ENCODE measurements at places on chromosomes 2 and 18.

DNA sequence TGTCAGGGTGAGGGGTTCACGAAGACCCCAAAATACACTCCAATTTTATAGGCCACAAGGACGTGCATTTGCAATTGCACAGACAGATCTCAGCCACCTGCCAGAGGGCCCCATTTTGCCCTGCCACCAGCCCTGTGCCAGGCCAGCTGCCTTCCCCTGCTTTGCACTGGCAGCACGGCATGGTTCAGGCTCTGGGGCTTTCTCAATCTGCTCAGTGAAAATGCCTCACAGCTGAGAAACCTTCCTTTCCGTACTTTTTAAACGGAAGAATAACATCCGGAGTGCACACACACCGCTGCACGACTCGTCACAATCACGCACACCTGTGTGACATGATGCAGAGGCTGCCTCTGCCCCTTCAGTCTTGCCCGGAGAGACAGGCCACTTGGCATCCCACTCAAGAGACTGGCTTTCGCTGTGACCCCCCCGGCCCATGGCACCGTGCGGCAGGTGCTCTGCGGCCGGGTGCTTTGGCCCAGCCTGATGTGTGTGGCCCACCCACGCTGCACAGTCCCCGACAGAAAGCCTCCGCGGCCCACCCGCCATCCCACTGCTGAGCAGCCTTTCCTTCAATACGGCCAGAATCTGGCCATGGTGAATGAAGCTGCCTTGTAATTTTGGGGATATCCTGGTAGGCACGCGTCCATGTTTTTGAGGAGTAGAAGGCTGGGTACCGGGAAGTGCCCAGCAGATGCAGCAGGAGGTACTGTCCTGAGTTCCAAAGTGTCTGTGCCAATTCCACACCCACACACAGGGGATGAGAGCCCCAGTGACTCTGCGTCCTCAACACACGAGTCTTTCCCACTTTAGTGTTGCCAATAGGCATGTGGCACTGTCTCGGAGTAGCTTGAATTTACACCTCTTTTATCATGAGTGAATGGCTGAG, 88.8 kb downstream of the USP40 start:
- no peak for DNase-seq

- DNase-seq: no peak
These were observed 118.3 kb downstream of the CAMKMT start for GRCh38 chr2:44480068-44480467.

DNA sequence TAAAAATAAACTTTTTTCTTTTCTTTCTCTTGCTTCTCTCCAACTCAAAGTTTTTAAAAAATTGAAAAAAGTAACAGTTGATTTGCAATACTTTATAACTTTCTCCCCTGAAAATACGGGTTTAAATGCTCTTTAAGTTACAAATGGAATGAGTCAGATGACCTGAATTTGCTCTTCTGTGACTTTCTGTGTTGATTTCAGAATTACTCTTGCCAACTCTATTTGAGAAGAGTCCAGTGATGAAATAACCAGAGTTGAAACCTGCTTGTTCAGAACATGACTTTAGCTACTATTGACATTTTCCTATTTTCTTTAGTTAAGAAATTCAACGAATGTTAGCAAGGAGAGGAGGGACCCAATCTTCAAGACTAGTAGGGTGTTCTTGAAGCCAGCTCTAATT, 146.1 kb upstream of the ZSWIM2 start:
- DNase-seq: no peak

DNA sequence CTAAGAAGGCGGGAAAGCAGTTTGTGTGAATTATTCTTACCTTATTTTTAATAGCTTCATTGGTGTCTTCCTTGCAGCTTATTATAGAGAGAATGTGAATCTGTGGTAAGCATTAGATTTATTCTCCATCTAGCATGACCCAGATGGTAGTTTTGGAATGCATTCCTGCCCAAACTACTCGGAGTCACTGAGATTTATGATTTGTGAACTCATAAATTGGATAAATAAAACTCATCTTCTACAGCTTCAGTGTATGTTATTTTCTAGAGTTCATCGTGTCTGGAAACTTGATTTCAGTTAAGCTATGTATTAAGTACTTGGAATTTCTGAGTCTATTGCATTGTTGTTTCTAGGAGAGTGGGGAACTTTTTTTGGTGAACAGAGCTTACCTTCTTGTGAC, 170.5 kb downstream of the FAM210A start:
- no peak for DNase-seq

DNA sequence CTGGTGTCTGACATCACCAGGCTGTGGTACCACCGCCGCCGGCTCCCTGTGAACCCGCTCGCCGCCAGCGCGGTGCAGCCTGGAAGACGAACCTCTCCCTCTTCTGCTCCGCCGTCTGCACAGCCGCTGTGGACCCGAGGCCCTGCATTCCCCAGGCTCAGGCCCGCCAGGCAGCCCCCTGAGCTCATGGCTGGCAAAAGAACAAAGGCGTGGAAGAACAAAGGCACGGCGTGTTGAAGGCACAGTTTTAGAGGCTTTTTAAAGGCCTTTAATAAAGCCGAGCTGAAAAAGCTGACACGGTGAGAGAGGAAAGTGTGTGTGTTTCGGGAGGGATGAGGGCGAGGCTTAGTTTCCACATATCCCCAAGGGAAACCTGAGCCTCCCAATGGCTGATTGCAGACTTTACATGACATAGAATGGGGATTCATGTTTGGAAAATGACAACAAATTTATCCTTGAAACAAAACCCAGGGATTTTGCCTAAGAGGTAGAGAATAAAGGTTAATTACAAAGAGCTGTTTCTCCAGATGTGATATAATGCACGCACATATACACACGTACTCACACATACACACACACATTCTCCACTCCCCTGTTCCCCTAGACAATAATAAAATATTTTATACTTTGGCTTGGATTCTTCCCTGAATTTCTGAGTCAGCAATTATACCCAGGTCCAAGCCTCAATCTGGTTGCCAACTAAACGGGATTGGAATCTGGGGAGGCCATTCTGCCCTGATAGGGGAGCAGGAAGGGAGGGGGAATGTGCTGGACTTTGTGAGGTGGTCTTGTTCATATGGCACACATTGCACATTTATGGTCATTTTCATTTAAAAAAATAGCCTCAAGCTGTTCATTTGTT, 39.7 kb downstream of the RFX8 start:
- DNase-seq: no peak

GRCh38 chr18:25465152-25465732, 113.3 kb upstream of the ZNF521 start:
- DNase-seq: no peak

GRCh38 chr18:50803592-50803991, 16.2 kb downstream of the MRO start:
- no peak for DNase-seq

GRCh38 chr2:40388161-40388560, 63.7 kb downstream of the SLC8A1 start:
- no peak for DNase-seq

DNA sequence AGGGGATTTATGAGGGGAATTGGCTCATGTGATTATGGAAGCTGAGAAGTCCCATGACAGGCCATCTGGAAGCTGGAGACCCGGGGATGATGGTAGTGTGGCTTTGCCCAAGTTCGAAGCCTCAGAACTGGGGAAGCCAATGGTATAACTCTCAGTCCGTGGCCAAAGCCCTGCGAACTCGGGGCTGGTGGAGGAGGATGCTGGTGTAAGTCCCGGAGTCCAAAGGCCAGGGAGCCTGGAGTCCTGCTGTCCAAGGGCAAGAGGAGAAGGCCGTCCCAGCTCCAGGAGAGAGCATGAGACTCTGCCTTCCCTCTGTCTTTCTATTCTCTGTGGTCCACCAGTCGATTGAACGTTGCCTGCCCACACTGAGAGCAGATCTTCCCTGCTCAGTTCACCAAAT, 43.2 kb upstream of the CABLES1 start:
- DNase-seq: no peak

DNA sequence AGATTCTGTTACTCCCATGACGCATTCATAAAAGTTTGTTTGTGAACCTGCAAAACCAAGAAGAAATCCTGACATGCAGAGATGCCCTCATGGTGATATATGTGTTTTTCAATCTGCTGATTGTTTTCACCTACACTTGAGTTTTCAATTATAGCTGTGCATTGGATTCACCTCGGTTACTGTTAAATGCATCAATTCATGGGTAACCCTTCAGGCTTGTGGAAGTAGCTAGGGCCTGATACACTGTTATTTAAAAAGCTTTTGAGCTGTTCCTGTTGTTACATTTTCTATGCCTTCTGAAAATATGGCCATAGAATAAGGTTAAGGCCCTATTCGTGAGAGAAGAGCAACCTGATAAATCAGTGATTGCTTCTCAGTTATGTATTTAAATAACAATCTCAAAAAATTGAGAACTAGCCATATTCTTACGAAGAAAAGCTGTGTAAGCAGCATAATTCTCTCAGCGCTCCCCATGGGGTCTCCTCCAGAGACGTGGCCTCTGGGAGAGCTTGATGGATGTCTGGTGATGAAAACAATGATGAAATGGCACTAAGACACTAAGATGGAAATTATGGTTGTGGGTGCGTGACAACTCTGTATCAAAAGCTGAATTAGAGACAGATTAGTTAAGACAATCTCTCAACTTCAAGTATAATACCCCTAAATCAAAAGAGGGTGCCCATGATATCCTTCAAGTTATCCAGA, 60.5 kb downstream of the RIT2 start:
- DNase-seq: no peak

- no peak for DNase-seq
These were observed 47.9 kb downstream of the LDLRAD4 start for GRCh38 chr18:13266218-13267100.

DNA sequence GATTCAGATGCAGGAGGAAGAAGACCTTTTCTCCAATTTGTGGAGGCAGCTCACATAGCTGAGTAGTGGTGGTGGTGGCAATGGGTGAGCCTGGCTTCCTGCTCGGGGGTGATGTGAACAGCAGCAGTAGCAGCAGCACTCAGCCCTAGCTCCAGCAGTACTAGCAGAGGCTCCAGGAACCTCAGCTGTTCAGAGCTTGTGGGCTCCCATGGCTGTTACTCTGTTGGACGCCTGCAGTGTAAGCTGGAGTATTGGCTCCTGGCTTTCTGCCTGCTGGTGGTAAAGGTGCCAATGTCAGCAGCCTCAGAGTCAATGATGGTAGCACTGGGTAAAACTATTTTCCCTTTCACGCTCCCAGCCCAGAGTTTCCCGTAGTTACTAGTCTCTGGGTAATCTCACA, 3.1 kb upstream of the SEH1L start:
- DNase-seq: no peak

DNA sequence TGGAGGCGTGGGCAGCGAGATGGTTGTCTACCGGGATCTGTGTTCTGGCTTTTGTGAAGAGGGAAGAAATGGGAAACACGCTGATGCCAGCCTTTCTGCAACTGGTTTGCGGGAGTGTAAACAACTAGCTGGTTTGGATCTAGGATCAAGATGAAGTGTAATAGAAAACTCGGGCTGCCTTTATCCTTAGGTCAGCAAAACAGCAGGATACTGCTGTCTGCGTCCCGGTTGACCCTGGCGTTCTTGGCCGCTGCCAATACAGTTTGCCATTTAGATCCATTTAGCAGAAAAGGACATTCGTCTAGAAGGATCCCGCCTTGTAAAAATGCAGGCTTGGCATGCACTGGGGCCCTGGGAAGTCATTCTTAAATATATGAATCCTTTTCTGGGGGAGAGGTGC, 42.0 kb downstream of the RAB31 start:
- DNase-seq: no peak

GRCh38 chr18:24490539-24490938, 30.1 kb downstream of the HRH4 start:
- DNase-seq: no peak

- DNase-seq: no peak
These were observed 145.2 kb downstream of the INHBB start for GRCh38 chr2:120491111-120491625.

GRCh38 chr2:73050121-73050545, 21.4 kb downstream of the SFXN5 start:
- no peak for DNase-seq

DNA sequence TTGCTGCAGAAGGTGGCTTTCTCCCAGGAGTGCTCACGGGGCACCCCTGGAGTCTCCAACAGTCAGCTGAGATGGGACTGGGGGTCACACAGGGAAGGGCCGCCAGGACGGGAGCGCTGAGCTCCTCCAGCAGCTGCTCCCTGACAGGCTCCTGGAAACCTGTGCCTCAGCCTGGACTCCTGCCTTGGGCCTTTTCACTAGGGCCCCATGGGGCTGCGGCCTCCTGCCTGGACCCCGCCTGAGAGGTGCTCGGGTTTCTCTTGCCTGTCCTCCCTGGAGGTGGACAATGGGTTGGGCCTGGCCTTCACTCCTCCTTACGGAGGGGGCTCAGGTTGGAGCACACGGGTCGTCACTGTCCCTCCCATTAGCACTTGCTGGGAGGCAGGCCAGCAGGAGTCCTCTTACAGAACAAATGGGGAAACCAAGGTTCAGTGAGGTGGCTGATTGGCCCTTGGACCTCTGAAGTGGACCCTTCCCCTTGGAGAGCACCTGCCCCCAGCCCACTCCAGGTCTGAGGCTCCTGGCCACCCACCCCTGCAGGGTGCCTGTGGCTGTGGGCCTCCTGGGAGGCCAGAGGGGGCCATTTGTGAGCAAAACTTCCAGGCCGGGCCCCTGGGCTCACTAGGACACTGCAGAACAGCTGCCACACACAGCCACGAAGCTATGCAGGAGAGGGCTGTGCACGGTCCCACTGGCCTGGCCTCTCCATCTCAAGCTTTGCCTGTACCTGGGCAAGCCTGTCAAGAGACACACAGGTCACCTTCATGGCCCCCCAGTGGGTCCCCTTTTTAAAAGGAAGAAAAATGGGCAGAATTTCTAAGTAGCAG, 57.1 kb upstream of the ODC1 start:
- DNase-seq: no peak

GRCh38 chr2:217875138-217875537, 127.7 kb downstream of the TNS1 start:
- no peak for DNase-seq

DNA sequence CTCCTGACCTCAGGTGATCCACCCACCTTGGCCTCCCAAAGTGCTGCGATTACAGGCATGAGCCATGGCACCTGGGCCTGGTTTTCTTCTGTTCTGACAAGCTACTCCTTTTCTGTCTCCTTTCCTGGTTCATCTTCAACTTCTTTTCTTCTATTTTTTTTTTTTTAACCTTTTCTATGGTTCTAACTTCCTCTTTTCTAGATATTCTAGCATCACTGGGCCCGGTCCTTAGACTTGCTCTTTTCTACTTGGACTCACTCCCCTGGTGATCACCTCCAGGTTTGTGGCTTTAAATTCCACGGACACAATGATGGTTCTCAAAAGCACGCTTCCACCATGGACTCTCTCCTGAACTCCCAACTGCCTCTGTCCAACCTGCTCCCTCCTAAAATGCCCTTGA, 2.0 kb downstream of the EIF2AK2 start:
- no peak for DNase-seq
